ENCODE measurements at places on chromosomes 1 and 21.

GRCh38 chr1:234779160-234779538 is 169.2 kb upstream of the IRF2BP2 start:
- DNase-seq = no peak

GRCh38 chr1:71785450-71785849 is 496.9 kb downstream of the NEGR1 start:
- DNase-seq = no peak

DNA sequence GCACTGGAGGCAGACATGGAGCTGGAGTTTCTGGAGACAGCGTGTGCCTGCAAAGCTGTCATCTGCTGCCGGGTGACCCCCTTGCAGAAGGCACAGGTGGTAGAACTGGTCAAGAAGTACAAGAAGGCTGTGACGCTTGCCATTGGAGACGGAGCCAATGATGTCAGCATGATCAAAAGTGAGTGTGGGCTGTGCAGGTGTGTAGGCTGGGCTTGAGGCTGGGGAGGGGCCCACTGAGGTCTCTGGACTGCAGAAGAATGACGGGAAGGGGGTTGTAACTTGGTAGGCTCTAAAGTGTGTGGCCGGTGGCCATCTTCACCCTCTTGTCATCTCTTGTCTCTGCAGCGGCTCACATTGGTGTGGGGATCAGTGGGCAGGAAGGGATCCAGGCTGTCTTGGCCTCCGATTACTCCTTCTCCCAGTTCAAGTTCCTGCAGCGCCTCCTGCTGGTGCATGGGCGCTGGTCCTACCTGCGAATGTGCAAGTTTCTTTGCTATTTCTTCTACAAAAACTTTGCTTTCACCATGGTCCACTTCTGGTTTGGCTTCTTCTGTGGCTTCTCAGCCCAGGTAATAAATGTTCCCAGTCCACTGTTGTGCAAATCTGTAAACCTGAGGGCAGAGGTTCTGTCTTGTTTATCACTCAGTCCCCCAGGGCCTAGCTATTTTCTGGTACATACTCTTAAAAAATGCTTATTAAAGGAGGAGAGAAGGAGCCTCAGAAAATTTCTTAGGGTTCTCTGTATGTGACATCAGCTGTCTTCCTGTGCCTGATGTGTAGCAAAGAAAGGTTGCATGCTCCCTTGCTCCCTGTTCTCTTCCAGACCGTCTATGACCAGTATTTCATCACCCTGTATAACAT is 19.9 kb downstream of the ATP8B2 start:
- DNase-seq = no peak

- no peak for DNase-seq
These were observed 19.4 kb upstream of the SLAMF6 start for GRCh38 chr1:160542303-160542945.

GRCh38 chr1:186882372-186883134 is 53.8 kb downstream of the PLA2G4A start:
- no peak for DNase-seq
